Aorta (tissue), 5 donors: ENCODE measurements at places on chromosomes 12 and 14. TPM values are rescaled to one million over a fixed set of nuclear protein-coding genes. Genes with fewer than 3 reads are reported as not detected.

Gene INHBC
- not detected for total RNA-seq

Gene DCTN2
- 128 TPM for total RNA-seq

- no peaks in the 10 kb centered on the region for H3K36me3 ChIP-seq
- H3K27ac ChIP-seq: no peak overlapping the region
- H3K27me3 ChIP-seq: no peaks in the 10 kb centered on the region
- H3K4me1 ChIP-seq: no peaks in the 10 kb centered on the region
- no peak for DNase-seq
These were observed 16.1 kb upstream of the PLEKHG6 start for GRCh38 chr12:6294156-6295093.

DNA sequence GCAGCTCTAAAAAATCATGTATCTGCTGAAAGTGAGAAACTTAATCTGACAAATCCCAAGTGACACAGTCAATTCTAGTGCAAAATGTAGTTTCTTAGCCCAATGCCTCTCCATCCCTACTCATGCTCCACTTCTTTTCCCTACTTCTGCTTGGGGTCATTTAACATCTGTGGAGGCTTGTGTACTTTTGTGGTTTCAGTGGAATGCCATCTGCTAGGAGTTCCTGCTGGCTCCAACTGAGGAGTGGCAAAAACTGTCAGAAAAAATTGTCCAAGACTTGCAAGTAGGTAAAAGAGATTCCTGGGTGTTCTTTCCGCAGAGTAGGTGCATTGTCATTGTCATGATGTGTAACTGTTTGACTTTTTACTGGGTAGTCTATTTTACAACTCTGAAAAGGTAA, 12.5 kb upstream of the AVPR1A start:
- DNase-seq: no peak
- no peak overlapping the region for H3K27ac ChIP-seq
- H3K36me3 ChIP-seq: no peaks in the 10 kb centered on the region
- no peaks in the 10 kb centered on the region for H3K27me3 ChIP-seq
- no peak overlapping the region for H3K4me3 ChIP-seq
- H3K4me1 ChIP-seq: no peaks in the 10 kb centered on the region

GRCh38 chr14:24080888-24081738, 9.8 kb downstream of the CPNE6 start:
- DNase-seq: peak; percentile 81
- H3K4me3 ChIP-seq: peak overlapping the region; percentile 58
- H3K27me3 ChIP-seq: no peaks in the 10 kb centered on the region
- H3K4me1 ChIP-seq: no peaks in the 10 kb centered on the region
